ENCODE measurements at places on chromosomes 6 and 20. TPM values are rescaled to one million over a fixed set of nuclear protein-coding genes. Genes with fewer than 3 reads are reported as not detected.
A peak's percentile ranks its signal among the peaks of the same experiment; 100 is the strongest.

GRCh38 chr6:6497976-6498375, 90.5 kb upstream of the LY86 start:
- H3K36me3 ChIP-seq: no peaks in the 10 kb centered on the region
- no peak overlapping the region for H3K4me3 ChIP-seq
- no peak overlapping the region for H3K27ac ChIP-seq
- peaks cover 28% of the 10 kb centered on the region for H3K27me3 ChIP-seq
- no peak for DNase-seq

SLA2 gene
- total RNA-seq: 103 TPM

DNA sequence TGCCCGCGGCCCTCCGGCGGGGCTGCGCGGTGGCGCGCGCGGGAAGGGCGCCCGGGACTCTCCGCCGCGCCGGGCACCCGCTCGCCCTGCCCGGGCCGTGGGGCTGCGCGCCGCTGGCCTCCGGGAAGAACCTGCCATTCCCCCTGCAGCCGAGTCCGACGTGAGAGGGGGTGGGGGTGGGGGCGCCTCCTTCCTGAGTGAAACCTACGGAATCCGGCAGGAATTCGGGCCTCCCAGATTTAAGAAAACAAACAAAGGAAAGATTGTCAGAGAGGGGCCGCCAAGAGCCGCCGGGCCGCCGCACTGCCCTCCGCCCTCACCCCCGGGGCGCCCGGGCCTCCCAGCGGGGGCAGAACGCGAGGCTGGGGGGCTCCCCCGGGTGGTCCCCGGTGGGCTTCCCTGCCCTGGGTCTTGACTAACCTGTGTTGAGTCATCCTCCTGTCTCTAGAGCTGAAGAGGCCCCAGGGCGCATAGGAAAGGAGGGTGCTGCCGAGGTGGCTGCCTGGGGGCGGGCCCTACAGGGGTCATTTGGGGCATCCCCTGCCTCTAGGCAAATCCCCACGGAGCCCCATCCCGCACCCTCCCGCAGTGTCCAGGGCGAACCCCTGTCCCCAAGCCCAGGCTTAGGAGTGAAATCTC, 42.2 kb upstream of the FOXP4 start:
- DNase-seq: peak; percentile 40
- no peaks in the 10 kb centered on the region for H3K36me3 ChIP-seq
- peaks cover 68% of the 10 kb centered on the region for H3K27me3 ChIP-seq
- H3K27ac ChIP-seq: no peak overlapping the region

GRCh38 chr20:60239956-60240355, 281.7 kb downstream of the CDH26 start:
- H3K4me1 ChIP-seq: peaks cover 3% of the 10 kb centered on the region
- no peak for DNase-seq
- no peaks in the 10 kb centered on the region for H3K36me3 ChIP-seq
- H3K27ac ChIP-seq: no peak overlapping the region
- H3K27me3 ChIP-seq: peaks cover 6% of the 10 kb centered on the region

GPR31 gene
- total RNA-seq: not detected

- H3K4me3 ChIP-seq: no peak overlapping the region
- H3K4me1 ChIP-seq: no peaks in the 10 kb centered on the region
- DNase-seq: no peak
- peaks cover 6% of the 10 kb centered on the region for H3K27me3 ChIP-seq
- H3K27ac ChIP-seq: no peak overlapping the region
- H3K36me3 ChIP-seq: no peaks in the 10 kb centered on the region
Measured at GRCh38 chr20:31936420-31936819, 15.4 kb downstream of the PDRG1 start.

C6orf120 gene
- 22.2 TPM for total RNA-seq

CDSN gene
- not detected for total RNA-seq

SYS1 gene
- total RNA-seq: 38.6 TPM

Measured in activated naive CD8-positive, alpha-beta T cell treated with anti-CD3 and anti-CD28 coated beads, Interleukin-2, amount 10 ng/mL, durations not matched to agents 7 days and 5 days (primary cell).